ENCODE measurements at places on chromosomes 12 and 14.

GRCh38 chr12:64821116-64821630 lies 3.3 kb upstream of the TBC1D30 start:
- no peak for DNase-seq

GRCh38 chr12:119154435-119154818 lies 24.3 kb upstream of the HSPB8 start:
- no peak for DNase-seq

GRCh38 chr12:132279184-132279889 lies 50.1 kb downstream of the GALNT9 start:
- DNase-seq = no peak

DNA sequence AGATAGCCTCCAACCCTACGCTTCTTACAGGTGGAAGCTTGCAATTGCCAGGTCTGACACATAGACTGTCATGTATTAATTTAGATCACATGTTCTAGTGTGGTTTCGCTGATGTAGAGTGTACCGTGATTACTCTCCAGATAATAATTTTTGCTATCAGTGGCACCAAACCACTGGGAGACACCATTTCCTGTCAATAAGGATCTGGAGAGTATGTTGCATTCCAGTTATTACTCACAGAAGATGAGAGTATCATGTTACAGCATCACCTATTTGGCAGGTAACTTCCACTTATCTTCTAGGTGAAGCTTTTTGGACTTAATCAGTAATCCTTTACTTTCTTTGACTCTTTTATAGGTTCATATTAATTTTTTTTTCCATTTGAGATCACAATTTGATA lies 147.2 kb downstream of the HELB start:
- DNase-seq = peak; percentile 32

- peak; percentile 99 for DNase-seq
Measured at GRCh38 chr12:109592905-109593272, 19.3 kb downstream of the MVK start.

DNA sequence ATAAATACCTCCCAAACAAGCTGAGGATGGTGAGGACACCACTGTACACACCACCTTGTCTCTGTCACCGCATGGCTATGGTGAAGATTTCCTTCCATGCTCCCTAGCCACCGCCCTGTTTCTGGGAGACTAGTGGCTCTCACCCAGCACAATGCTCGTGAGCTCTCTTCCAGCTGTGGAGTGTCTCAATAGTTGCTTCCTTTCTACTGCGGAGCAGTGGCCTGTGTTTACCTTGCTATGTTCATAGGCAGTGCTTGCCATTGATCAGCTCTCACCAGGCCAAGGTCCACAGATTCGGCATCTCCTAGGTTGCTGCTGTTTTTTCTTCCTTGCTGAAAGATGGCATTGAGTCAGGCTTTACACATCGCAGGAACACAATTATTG lies 313.6 kb upstream of the RTL1 start:
- DNase-seq = no peak

Measured in NCI-H2171 treated with DMSO at 0.1 percent for 48 hours (cell line).